ENCODE measurements at places on chromosomes 4 and X.

DNA sequence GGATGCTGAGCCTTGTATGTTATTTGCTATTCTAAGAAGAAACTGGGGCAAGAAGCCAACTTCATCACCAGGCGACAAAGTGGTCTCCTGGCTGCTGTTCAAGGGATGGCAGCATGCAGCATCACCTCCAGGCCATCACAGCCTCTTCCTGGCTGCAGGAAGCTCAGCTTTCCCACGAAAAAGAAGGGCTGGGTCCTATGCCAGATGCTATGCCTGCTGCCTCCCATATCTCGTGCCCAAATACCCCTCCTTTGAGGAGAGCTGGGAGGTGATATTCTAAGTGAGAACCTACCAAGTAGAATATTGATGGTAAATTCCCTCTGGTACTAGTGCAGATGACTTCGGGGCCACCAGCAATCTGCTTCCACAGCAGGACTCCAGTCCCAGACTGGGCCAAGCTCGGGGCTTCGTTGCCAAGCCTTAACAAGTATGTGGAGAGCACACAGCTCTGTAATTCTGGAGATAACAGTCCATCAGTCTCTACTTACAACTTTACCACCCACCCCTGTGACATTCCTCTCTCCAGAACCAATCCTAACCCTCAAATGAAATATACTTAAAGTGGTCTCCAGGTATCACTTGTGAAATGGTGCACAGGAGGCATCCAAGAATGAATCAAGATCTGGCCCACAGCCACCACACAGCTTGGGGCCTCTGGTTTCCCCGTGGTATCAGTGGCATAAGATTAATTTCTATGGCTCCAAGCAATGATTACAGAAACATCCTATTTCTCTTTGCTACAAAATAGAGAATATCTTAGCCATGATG, 149.3 kb downstream of the PALLD start:
- no peak for DNase-seq

DNA sequence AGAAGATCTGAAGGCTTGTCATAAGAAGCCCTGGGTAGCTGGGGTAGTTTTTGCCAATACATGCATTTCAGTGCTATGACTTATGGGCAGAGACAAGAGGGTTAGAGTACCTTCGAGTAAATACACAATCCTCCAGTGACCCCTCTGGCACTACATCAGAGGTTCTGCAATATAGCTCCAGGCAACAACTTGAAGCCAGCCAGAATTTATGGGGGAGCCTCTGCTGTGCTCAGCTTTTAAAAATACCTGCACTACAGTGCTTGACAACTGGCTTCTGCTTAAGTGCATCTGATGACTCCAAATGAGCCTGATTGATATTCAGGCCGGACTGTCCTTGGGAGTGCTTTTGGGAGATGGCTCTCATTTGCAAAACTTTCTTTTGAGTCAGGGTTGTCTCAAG, 44.9 kb upstream of the SMAD1 start:
- DNase-seq: no peak

DNA sequence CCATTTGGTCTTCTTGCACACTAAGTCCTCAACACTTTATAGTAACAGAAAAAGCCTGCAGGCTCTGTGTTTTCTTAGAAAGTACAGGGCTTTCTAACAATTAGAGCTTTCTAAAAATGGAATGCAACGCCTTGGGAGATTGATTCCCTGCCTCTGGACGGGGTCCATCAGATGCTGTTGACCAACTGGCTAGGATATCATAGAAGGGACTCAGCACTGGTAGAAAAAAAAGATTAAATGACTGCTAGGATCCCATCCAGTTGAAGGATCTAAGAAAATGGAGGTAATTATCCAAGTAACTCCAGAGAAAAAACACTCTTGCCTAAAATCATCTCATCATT, 39.5 kb downstream of the USP46 start:
- no peak for DNase-seq

GRCh38 chr4:151347490-151348235, 22.3 kb upstream of the SH3D19 start:
- no peak for DNase-seq

GRCh38 chr4:142307857-142308256, 538.2 kb downstream of the INPP4B start:
- no peak for DNase-seq

GRCh38 chrX:19372170-19372546, 28.4 kb downstream of the PDHA1 start:
- DNase-seq: peak; percentile 80

DNA sequence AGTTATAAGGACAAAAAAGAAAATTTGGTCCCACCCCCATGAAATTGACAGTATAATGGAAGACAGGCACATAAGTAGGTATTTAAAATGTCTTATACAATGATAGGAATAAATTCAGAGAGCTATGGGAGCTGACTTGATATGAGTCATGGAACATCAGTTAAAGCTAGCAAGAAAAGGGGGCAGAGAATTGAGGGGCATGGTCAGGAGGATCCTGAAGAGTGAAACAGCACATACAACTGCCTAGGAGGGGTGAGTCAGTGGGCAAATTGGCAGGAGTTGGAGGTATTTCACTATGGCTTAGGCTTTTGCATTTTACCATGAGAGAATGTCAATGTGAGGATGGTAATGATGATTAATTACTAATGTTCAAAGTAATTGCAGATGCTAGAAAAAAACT, 95.4 kb upstream of the BANK1 start:
- DNase-seq: no peak

- DNase-seq: no peak
These were observed 104.0 kb downstream of the NEUROG2 start for GRCh38 chr4:112411781-112412550.

- DNase-seq: no peak
These were observed 50.8 kb downstream of the LRP2BP start for GRCh38 chr4:185344743-185345538.

DNA sequence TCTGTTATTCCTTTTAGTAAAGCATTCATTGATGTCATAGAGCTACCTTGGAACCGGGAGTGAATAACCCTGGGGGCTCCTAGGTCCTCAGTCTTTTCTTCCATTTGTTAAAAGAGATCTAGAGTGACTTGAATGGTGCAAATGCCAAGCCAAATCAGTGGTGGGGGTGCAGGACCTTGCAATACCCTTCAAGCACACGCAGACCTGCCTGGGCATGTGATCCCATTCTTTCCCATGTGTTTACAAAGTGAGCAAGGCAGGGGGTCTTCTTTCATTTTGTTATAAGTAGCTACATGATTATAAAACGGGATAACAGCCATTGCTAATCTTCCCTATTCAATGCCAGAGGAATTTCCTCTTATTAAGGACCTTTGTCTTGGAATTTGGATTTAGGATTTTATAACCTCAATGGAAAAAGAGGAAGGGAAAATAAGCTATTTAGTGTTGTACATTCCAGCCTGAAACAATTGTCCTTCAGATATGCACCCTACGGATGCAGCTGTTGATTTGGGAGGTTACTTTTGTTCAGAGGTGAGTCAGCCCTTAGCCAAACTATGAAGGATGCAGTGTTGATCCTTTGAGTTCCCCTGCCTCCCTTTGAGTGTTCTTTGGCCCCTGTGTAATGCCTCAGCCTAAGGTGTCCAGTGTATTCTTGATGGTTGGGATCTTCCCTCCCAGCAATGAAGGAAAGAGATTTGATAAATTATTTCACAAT, 623.8 kb upstream of the HTR2C start:
- DNase-seq: no peak

- DNase-seq: no peak
These were observed 196.4 kb downstream of the QDPR start for GRCh38 chr4:17315459-17315858.

GRCh38 chrX:3134316-3134945, 93.2 kb downstream of the ARSF start:
- no peak for DNase-seq

DNA sequence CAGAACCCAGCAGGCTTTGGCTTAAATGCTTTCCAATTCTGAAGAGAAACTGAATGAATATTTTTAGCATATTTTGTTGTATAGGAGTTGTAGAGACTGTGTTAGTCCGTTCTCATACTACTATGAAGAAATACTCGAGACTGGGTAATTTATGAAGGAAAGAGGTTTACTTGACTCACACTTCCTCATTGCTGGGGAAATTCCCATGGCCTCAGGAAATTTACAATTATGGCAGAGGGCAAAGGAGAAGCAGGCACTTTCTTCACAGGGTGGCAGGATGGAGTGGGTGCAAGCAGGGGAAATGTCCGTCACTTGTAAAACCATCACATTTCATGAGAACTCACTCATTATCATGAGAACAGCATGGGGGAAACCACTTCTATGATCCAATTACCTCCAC, 291.7 kb downstream of the PACRGL start:
- DNase-seq: no peak

DNA sequence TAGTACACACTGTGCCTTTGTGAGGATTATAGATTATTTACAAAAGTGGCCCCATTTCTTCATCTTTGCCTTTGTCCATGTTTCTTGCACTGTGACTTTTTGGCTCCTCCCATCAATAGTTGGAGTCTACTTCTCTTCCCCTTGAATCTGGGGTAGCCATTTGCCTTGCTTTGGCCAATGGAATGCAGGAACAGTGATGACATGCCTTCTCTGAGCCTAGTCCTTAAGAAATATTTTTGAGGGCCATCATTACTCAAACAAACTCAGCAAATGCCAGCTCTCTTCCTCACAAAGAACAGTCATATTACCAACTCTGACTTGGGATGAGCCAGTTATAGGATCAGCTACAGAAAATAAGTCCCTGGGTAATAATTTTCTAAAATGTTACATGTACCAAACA, 189.6 kb downstream of the FRMPD4 start:
- DNase-seq: no peak

DNA sequence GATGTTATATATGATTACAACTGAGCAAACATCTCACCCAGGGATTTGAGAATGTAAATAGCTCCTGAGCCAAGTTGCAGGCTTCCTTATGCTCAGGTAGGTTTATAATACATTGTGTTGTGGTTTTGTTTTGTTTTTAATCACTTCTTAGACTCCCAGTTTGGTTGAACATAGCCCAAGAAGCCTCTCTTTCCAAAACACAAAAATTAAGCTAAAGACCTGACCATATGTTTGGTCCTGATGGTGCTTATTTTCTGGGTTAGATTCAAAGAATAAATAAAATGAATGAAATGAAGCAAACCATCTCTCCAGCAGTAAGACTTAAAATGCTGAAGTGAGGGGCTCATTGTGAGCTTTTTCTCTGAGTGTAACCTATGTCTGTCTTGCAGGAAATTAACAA, 93.5 kb downstream of the GRXCR1 start:
- DNase-seq: no peak

- no peak for DNase-seq
These were observed 14.1 kb upstream of the RHOXF2 start for GRCh38 chrX:120144178-120144844.

- DNase-seq: no peak
These were observed 562.8 kb upstream of the POU3F4 start for GRCh38 chrX:82945332-82945731.

- DNase-seq: no peak
These were observed 37.1 kb downstream of the RGS12 start for GRCh38 chr4:3329887-3330286.

DNA sequence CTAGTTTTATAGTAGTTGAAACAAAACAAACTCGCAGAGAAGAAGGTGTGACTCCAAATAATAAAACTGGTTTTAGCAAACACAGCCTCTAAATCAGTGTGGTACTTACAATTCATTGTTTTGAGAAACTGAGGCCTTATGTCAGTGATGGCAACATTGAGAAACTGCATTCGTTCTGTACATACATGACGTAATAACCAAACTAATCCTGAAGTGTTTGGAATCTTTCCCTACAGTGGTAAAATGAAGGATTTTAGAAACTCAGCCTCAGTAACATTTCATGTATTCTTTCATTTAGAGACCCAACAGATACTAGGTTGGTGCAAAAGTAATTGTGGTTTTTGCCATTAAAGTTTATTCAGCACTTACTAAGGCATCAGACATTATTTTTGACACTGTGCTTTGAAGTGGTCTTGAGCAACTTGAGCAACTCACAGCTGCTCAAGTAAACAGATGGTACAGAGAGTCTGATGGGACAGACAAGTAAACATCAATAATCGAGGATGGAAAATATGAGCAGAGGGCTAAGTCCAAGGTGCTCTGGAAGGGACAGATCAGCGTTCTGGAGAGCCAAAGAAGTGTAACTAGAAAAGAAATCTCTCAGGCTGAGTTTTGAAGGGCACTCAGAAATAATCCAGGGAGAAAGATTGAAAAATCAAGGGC, 390.8 kb upstream of the BOD1L1 start:
- DNase-seq: no peak

- DNase-seq: peak; percentile 92
These were observed 1.5 kb downstream of the IRF2 start for GRCh38 chr4:184472614-184473498.

- DNase-seq: no peak
These were observed 350.0 kb upstream of the CTSO start for GRCh38 chr4:156303708-156304107.

- DNase-seq: no peak
These were observed 29.5 kb downstream of the MAGEB17 start for GRCh38 chrX:16196829-16197228.

DNA sequence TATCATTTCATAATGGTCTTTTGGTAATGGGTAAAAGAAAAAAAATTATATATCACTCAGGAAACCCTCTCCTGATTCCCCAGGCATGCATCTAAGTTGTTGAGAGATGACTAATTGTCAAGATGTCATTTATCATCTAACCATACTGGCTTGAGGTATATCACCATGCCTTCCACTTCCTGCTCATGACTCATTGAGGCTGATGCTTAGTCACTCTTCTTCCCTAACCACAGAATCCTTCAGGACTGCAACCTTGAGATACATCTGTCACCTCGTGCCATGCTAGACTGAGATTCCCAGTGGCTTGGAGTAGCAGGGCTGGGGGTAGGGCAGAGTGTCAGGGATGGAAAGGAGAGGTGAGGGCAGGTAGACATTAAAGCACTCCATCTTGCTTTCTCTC, 782.5 kb upstream of the INTU start:
- DNase-seq: peak; percentile 79

- no peak for DNase-seq
These were observed 121.2 kb downstream of the VEGFC start for GRCh38 chr4:176671532-176671931.

GRCh38 chrX:38214551-38215531, 5.8 kb downstream of the SRPX start:
- peak; percentile 49 for DNase-seq

- no peak for DNase-seq
These were observed 20.1 kb downstream of the GPR143 start for GRCh38 chrX:9745417-9746115.

GRCh38 chr4:182843808-182844325, 73.3 kb downstream of the DCTD start:
- no peak for DNase-seq

DNA sequence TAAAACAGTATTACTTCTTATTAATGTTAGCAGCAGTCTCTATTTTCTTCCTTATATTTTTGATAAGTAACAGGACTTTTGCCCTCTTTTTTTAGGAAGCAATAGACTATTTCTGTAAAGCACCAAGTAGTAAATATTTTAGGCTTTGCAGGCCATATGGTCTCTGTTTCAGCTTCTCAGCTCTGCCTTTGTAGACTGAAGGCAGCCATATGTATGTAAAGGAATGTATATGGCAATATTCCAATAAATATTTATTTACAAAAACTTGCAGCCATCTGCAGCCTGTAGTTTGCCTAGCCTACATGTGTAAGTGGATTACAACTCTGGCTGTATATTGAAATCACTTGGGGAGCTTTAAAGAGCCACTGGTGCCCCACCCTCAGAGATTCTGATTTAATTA, 15.0 kb downstream of the RADX start:
- DNase-seq: no peak

- no peak for DNase-seq
These were observed 75.4 kb downstream of the IRF2 start for GRCh38 chr4:184398741-184399511.

Measured in GM03348 (cell line).